Left ventricle myocardium inferior (tissue), 1 donor: ENCODE measurements at places on chromosomes 7 and 10. TPM values are rescaled to one million over a fixed set of nuclear protein-coding genes. Genes with fewer than 3 reads are reported as not detected.

TAS2R4 gene
- total RNA-seq = 0.25 TPM

PRKAR2B gene
- 21.8 TPM for total RNA-seq

CFAP70 gene
- total RNA-seq = 2.0 TPM

OPALIN gene
- not detected for total RNA-seq

SUFU gene
- total RNA-seq = 7.9 TPM

DNA sequence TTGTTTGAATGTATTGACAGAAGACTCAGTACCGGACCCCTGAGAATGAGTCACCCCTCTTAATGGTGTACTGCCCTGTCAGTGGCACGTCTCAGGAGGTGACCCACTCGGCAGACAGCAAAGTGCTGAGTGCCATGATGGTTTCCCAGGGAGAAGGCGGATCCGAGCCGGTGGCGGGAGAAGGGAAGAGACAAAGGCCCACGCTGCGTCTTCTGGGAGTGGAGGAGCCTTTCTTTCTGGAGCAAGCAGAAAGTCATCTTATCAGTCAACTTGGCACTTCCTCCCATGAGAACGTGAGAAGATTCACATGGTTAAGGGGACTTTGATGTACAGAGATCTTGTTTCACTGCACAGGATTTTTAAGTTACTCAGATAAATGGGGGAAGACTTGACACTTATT is 14.6 kb upstream of the PPP2R2D start:
- DNase-seq = no peak

DNA sequence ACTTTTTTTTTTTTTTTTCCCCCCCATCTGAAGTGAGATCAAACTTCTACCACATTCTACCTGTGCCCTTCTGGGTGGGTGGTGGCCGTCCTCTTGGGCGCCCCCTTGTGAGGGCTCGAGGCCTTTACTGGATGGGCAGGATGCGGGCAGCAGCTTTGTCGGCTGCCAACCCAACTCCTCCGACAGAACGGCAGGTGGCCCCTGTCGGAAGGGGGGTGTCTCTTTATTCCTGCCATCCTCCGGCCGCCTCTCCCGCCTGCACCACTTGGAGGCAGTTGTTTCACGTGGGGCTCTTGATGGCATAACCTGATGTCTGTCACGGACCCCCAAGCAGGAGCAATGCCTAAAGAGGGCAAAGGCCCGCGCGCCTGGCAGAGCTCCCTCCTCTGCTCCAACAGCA is 31.0 kb downstream of the AMZ1 start:
- no peak for DNase-seq

- DNase-seq = no peak
Observed at GRCh38 chr10:62464308-62464707, 90.1 kb downstream of the ZNF365 start.

DNA sequence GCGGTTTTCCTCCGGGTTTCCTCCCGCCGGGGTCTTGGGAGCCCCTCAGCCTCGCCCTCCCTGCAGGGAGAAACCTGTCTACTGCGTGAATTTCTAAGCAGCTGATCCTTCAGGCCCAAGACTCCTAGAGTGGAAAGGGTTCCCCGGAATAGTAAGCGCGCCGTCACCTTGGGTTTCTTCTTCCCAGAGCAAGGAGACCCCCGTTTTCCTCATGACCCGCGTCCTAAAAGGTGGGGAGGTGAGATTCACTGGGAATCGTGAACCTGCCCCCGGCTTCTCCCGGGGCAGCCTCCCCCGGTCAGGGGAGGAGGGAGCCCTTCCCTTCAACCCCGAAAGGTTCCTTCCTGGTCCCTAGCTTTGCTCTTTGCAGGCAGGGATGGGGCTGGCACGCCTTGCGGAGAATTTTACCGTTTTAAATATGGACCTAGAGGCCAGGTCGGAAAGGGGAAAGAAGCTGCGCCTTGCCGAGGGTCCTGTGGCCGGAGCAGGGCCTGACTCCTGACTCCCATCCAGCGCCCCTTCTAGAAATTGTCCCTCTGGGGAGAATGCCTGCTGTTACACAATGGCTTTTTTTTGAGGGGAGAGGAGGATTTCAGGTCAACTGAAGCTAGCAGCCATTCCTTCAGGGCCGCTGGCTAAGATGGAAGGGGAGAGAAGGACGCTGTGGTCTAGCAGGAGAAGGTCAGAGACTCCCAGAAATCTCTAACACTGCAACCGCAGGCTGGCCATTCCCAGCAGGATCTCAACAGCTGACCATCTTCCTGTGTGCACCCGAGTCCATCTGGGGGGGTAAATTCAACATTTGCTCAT is 11.6 kb upstream of the MNX1 start:
- DNase-seq = no peak

DNA sequence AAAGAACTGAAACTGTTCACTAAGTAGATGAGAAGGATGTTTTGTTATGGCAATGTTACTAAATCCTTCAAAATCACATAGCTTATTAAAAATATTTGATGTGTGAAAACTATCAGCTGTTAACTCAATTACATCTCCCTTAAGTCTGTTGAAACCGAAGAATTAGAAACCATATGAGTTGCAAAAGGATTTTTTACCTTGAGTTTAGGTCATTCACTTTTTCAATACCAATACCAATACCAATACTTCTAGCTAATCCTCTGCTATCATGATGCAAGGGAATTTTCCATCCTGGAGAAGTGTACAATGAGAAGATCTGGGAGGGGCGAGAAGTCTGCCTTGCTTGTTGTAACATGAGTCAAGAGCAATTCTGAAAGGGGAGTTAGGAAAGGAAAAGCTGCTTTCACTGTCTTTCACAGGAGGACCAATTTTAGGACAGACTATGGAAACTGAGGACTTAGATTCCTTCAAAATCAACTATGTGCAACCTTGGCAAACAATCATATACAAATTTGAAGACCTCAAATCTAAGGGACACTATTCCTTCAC is 199.7 kb downstream of the IMMP2L start:
- DNase-seq = no peak

DNA sequence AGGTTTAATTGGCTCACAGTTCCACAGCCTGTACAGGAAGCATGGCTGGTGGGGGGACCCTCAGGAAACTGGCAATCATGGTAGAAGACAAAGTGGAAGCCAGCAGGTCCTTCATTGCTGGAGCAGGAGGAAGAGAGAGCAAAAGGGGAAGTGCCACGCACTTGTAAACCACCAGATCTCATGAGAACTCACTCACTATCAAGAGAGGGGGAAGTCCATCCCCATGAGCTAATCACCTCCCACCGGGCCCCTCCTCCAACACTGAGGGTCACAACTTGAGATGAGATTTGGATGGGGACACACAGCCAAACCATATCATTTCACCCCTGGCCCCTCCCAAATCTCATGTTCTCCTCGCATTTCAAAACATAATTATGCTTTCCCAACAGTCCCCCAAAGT is 171.9 kb upstream of the CACNA2D1 start:
- no peak for DNase-seq

DNA sequence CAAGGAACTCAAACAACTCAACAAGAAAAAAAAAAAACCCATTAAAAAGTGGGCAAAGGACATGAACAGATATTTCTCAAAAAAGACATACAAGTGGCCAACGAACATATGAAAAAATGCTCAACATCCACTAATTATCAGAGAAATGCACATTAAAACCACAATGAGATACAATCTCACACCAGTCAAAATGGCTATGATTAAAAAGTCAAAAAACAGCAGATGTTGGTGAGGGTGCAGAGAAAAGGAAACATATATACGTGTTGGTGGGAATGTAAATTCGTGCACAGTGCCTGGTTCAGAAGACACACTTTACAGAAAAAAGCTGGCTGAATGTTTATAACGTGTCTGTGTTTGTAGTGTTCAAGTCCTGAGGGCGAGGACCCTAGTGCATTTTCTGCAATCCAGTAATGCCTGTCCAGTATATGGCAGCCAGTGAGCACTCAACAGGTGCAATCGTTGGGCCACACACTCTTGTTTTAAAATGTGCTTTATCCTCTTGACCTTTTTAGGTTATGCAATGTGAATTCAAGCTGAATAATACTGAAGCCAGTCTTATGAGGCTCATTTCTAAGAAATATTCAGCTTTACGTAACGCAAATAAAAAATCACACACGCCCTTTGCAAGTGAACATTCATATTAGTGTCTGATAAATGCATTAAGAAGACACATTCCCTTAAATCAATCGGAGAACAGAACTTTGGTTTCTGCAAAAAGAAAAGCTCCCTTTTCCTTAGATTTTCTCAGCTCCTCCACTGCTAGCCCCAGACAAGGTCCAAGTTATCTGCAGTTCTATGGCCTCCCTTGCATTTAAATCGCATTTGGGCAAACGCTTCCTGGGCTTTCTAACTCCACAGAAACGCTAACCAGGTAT is 813 bp upstream of the MTURN start:
- no peak for DNase-seq

DNA sequence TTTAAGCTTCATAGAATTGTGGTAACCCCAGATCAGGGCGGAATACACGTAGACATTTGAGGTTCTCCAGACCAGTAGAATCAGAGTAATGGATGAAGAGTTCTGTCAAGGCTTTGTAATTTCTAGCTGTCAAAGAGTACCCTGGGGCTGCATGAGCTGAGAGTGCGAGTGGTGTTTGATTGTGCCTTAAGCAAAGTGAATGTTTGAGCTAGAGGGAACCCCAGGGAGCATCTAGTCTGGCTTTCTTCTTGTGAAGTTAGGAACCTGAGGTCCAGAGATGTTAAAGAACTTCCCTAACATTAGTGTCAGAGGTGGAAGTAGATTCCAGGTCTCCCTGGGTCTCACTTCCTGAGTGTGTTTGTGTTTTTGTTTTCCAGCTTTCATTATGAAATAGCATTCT is 212.3 kb upstream of the FZD1 start:
- no peak for DNase-seq

GRCh38 chr7:77563275-77563674 is 26.2 kb downstream of the PTPN12 start:
- DNase-seq = no peak

- DNase-seq = peak; percentile 86
Observed at GRCh38 chr10:6275022-6275997, 72.6 kb downstream of the PFKFB3 start.

DNA sequence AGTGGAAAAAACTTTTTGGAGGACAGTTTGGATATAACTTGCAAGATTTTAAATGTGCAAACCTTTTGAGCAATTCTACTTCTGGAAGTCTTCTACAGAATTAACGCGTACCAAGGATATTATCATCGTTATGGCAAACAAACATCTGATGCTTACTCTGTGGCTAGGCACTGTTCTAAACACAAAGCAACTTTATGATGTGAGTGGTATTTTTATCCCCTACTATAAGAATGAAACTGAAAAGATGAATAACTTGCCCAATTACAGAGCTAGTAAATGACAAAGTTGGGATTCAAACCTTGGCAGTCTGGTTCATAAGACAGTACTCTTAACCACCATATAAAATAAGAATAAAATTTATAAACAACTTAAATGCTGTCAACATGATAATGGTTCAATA is 15.8 kb downstream of the ASZ1 start:
- no peak for DNase-seq

DNA sequence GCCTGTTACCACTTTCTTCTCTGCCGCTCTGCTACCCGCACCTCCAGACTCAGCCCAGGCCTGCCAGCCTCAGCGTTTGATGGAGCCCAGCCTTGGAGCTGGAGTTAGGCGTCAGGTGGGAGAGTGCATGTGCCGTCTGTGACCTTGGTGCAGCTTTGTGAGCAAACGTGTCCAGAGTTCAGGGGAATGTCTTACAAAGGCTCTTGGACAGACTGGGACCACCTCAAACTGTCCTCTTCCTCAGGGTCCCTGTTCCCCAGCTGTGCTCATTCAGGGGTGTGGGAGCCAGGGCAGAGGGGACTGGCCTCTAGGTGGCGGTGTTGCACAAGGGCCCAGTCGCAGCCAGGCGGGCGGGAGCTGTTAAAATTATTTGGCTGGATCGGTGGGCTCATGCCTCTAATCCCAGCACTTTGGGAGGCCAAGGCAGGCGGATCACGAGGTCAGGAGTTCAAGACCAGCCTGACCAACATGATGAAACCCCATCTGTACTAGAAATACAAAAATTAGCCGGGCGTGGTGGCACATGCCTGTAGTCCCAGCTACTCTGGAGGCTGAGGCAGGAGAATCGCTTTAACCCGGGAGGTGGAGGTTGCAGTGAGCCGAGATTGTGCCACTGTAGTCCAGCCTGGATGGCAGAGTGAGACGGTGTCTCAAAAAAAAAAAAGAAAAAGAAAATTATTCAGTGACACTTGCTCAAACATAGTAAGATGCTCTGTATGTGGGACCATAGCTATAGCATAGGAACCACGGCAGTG is 89.2 kb downstream of the ADCY1 start:
- peak; percentile 32 for DNase-seq

DNA sequence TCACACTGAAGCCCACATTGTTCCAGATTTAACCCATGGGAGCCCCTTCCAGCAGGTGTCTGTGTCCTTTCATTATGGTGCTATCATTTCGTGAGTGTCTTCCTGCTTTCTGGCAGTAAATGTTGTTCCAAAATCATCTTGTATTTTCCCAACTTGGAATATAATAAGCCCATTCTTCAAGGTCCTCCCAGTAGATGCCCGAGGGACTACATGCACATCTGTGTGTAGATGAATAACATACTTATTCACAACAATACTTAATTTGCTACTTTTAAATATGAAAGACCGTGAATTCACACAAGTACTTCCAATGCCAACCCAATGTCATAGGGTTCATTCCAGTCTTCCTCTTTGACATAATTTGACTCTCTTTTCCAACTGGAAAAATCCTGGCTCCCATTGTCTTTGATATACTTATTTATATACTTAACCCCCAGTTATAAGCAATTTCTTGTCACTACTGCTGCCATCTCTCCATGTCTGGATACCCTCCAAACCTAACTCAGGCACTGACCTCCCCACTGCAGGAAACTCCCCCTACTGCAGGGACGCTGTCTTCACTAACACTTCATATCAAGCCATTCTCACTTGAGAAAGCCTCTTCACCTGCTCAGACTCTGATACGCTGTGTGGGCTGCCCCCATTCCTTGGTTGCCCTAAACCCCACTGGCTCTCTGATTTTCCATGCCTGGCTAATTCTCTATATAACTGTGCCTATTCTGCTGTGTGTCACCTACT is 1119.2 kb downstream of the CNTNAP2 start:
- no peak for DNase-seq

DNA sequence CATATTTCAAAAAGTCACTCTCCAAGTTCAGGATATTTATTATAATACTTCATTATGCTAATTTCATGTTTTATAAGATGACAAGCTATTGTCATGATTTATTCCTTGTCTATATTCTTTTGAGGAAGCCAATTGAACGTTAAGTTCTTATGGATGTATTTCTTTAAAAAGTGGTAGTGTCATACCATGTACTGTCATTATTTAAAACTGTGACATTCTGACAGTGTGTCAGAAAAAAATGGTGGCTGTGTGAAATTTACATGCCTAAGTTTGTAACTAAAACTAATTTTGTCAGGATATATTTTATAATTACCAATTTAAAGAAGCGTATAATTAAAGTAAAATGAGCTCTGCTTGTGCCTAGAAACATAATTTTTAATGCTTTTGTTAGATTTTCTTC is 158.9 kb upstream of the HDAC9 start:
- DNase-seq = no peak

DNA sequence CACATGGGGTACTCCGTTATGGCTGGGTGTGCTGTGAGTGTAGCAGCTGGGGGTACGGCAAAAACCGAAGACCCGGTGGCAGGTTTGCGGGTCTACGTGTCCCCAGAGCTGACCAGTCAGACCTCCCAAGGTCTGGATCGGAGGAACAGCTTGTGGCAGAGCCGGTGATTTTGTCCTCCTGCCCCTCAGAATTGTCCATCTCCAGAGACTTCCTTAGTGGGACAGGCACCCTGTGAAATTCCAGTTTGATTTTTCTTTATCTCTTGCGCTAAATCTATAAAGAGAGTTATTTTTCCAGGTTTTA is 1.0 kb downstream of the EIF3B start:
- DNase-seq = no peak

GRCh38 chr7:129780974-129781927 is 169.7 kb downstream of the NRF1 start:
- DNase-seq = no peak
